BJ (cell line): ENCODE measurements at places on chromosomes 3 and 15.
A peak's percentile ranks its signal among the peaks of the same experiment; 100 is the strongest.

DNA sequence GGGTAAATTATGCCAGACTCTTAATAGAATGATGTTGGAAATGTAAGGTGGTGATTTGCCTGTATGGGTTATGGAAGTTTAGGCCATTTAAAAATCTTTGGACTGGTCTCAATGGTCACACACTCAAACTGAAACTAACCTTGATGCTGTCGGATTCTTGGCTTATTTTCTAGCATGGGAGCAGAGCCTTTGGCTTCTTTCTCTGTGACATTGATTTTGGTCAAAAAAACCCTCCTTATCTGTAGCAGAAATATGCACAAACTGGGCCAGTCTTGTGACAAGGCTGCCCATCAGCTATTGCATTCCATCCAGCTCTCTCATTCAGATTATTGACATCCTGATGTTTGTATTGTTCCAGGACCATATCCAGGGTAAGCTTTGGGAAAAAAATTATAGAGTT is 35.9 kb downstream of the ARPP21 start:
- no peak for DNase-seq

DNA sequence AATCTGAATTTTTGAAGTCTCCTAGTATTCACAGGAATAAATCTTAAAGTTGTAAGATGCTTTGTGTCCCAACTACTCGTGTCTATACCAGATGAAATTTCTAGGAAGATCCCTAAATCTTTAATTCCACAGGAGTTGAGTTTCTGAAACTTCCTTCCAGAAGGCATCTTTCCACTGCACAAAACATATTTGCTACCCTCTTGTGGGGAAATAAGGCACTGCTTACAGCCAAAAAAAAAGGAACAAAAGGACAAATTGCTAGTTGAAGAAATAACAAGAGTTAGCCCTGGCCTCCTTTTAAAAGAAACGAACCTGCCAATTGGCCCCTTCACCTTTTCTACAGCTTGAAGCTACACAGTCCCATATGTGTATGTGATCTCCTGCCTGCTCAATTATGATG is 54.0 kb downstream of the TAFA4 start:
- DNase-seq: no peak

DNA sequence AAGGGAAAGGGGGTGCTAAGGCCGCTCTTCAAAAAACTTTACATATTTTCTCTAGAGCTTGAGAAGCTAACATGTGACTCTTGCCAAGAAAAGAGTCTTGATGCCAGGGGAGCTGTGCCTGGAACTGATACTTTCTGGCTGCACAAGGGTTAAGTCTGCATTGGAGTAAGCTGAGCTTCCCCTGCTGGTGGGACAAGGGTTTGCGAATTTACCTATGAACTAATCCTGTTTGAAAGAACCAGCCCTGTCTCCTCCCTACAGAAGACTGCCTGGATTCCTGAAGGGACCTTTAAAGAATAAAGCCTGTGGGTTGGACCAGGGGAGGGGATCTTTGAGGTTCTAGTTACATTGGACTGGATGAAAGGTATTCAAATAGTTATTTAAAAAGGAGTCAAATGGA is 58.3 kb upstream of the EPHA3 start:
- no peak for DNase-seq

- peak; percentile 15 for DNase-seq
These were observed 284.5 kb upstream of the SEMA6D start for GRCh38 chr15:47432826-47433225.

DNA sequence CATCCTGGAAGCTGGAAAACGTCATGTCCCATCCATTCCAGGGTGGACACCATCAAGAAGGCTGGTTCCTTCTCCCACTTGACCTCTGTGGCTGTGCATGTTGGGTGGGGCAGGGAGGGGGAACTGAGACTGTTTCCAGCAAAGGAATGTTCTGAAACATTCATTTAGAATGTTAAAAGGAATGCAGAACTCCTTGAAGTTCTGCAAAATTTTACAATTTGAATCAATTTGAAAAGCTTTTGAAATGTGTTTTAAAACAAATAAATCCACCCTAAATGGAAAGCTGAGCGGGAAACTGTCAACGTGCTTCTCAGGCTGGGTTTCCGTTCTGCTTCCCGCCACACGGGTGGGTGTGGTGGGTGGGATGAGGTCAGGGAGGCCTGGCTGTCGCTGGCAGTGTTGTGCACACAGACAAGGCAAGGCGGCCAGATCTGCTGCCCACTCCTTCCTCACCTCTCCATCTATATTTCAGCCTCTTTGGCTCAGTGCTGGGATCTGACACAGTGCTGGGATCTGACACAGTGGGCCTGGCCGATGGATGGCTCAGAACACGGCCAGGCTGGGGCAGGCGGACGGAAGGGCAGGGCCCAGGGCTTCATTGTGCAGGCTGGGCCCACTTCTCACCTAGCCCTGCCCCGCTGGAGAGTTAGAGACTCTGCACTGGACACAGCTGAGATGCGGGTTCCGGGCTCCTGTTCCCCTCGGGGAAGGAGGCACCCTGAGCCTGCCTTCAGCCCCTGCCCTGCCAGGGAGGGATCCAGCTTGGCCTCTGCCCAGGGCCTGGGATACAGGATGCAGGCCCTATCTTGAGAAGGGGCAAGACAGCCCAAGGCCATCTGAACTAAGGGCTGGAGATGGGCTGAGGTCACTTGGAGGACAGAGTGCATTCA is 110.4 kb downstream of the TMEM266 start:
- peak; percentile 59 for DNase-seq

- no peak for DNase-seq
These were observed 18.7 kb downstream of the AP3S2 start for GRCh38 chr15:89874926-89875564.

DNA sequence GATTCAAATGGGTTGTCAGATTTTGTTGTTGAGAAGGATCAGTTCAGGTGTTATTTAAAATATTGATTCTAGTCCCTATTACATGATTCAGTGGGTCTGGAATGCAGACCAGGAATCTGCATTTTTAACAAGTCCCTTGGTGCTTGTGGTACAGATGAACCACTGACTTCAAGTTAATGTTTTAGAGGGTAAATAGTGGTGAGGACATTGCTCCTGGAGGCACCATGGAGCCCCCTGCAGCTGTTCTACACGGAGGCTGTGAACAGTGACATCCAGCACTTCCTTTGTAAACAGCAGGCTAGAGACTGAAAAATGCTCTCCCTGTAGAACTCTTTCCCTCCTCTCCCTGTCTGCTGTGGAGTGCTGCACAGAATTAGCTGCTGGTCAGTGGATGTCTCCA is 4.8 kb upstream of the FSIP1 start:
- DNase-seq: no peak

DNA sequence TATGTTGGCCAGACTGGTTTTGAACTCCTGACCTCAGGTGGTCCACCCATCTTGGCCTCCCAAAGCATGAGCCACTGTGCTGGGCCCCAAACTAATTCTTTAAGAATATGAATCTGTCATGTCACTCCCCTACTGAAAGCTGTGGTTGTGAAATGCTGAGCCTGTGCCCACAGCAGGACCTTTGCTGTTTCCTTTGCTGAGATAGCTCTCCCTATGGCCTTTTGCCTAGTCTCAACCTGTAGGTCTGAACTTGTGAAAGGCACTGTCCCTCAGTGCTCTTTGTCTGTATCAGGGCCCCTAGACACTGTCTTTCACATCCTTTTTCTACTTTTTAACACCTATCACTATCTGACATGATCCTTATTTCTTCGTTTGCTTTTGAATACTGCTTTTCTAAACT is 62.7 kb upstream of the CCR4 start:
- no peak for DNase-seq

DNA sequence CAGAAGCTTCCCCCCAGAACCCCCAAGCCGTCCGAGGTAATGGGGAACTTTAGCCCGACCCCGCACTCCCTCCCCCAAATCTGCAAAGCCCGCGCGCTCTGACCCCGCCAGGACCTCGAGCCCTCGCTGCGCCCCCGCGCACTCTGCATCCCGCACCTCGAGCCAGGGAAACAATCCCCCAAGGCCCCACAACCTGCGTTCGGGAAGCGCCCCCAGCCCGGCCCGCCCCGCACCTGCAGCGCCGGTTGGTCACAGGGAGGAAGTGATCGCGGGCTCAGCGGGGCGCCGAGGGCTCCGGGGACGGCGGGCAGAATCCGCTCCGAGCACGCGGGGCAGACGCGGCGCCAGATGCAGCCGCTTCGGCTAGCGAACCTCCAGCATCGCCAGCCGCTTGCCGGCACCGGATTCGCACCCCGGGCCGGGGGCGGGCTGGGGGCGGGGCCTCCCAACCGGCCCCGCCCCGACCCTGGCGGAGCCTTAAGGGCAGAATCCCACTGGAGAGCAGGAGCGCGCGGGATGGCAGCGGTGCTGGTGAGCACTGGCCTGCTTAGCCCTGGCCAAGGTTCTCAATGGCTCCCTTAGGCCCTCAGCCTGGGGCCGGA is at the start of gene CAMKV:
Gene CAMKV, minus strand, starts transcription at position 382 of the 602 bp plus-strand sequence. CDS start 7,518 bp downstream, outside the sequence.
- DNase-seq: no peak

GRCh38 chr3:49100046-49100615 is 4.4 kb downstream of the QARS1 start:
- no peak for DNase-seq

GRCh38 chr3:29764603-29765254 is 483.9 kb downstream of the RBMS3 start:
- DNase-seq: no peak

- no peak for DNase-seq
These were observed 237 bp upstream of the ZNF662 start for GRCh38 chr3:42905740-42906069.

DNA sequence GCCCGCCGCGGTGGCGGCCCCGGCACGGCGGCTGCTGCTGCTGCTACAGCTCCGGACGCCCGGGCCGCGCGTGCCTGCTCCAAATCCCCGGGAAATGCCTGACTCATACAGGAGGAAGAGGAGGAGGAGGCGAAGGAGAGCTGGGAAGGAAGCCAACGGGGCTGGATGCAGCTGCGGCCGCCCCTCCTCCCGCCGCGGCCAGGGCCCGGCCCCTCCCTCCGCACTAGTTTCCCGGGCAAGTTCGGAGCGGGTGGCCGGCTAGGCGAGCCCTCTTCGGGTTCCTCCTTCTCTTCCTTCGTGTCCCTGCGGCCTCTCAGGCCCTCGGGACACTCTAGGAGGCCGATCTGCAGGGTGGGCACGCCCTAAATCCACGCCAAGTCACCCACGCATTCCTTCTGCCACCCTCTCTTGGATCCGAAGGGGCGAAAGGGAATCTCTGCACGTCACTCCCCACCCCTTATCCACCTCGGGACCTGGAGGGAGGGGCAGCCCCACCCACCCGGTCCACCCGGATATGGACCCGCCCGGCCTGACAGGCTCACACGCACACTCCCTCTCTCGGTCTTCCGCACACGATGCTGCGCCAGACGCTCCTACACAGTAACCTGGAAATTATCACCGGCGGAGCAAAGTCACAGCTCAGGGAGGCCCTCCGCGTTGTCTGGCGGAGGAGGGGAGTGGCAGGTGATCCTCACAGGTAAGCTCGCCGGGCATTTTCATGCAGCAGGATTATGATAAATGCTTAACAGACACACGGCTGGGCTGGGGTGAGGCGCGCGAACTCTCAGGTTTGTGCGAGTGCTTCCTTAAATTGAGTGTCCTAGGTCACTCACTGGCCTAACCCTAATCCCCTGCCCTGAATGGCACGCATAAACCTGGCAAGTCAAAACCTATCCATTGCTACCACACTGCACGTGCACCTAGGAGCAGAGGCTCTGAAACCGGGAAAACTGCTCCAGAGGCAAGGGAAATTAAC is at the start of the genes OSBPL10 and ZNF860:
Gene OSBPL10, minus strand, starts transcription at position 57 of the 976 bp plus-strand sequence. CDS start 83 bp downstream, outside the sequence.
Gene ZNF860, plus strand, starts transcription at position 545 of the 976 bp plus-strand sequence. CDS start 7,330 bp downstream, outside the sequence.
- peak; percentile 60 for DNase-seq

DNA sequence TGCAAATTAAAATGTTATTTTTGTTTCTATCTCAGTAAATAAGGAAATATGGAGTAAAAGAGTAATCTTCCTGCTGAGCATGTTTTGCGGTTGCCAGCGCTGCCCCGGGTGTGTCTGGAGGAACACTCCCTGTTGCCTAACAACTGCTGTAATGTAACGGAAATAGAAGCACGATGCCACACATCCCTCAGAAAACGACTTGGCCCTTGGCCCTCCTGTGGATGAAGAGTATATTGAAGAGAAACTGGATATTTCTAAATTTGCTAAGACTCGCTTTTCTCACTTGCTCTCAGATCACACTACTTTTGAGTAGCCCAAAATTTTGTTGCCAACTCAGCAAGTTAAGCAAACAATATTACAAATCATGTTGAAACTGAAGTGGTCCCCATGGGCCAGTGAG is 18.9 kb downstream of the CX3CR1 start:
- DNase-seq: peak; percentile 73

- DNase-seq: peak; percentile 16
These were observed 71.1 kb upstream of the CCNL1 start for GRCh38 chr3:157231071-157231470.

GRCh38 chr15:78739996-78740903 is 71.0 kb downstream of the ADAMTS7 start:
- DNase-seq: no peak

- no peak for DNase-seq
These were observed 190.9 kb downstream of the SLC9A9 start for GRCh38 chr3:143657391-143657790.

GRCh38 chr15:36978625-36979024 is 121.7 kb downstream of the MEIS2 start:
- no peak for DNase-seq

GRCh38 chr3:49639551-49639950 is 34.6 kb upstream of the APEH start:
- DNase-seq: no peak

- no peak for DNase-seq
These were observed 1.8 kb downstream of the OTOL1 start for GRCh38 chr3:161498259-161498921.

GRCh38 chr15:50850003-50850402 is 58.5 kb upstream of the AP4E1 start:
- no peak for DNase-seq

GRCh38 chr3:100492059-100493006 is at the start of gene TMEM45A:
Gene TMEM45A, plus strand, starts transcription at chr3:100492619. Its CDS starts 62,593 bp downstream, at chr3:100555212.
- peak; percentile 76 for DNase-seq

DNA sequence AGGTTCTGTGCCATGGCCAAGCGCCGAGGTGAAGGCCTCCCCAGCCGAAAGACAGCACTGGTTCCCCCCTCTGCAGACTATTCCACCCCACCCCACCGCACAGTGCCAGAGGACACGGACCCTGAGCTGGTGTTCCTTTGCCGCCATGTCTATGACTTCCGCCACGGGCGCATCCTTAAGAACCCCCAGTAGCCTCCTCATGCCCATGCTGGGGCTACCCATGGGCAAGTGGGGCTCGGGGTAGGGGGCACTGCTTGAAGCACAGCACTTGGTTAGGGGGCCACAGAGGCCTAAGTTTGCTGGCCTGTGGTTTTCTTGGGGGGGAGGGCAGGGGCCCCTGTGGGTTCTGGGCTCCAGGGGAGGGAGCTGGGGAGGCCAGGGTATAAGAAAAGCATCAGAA is 4.8 kb upstream of the CHST14 start:
- DNase-seq: no peak

DNA sequence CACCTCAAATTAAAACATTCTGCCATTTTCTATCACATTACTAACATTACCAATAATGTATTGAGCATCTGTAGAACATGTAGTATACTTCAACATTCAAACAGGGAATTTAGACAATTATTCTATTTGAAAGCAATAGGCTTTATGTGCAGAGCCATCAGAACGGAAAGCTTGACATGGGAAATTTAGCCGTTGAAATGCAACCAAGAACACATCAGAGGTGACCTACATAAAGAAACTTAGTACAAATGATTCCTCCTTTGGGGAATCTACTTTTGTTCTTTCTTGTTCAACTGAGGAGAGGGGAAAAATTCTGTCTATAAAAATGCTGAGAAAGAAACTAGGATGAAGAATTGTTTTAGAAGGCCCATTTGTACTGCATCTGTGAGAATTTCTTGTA is 38.6 kb upstream of the RBMS3 start:
- DNase-seq: no peak

GRCh38 chr15:63626955-63627354 is 29.8 kb downstream of the FBXL22 start:
- DNase-seq: no peak

GRCh38 chr3:56443372-56443771 is 24.9 kb downstream of the ERC2 start:
- DNase-seq: no peak

GRCh38 chr3:191348098-191348497 is 17.8 kb upstream of the UTS2B start:
- no peak for DNase-seq
